ENCODE measurements at places on chromosomes 1 and 21. TPM values are rescaled to one million over a fixed set of nuclear protein-coding genes. Genes with fewer than 3 reads are reported as not detected.

EPHA10 gene
- total RNA-seq, result not detected

SIM2 gene
- not detected for total RNA-seq

OR2L13 gene
- total RNA-seq, result not detected

ARHGEF10L gene
- total RNA-seq, result 15.4 TPM

IFT25 gene
- 14.0 TPM for total RNA-seq

RBP7 gene
- total RNA-seq, result not detected

FCRL4 gene
- total RNA-seq, result not detected

CD48 gene
- not detected for total RNA-seq

DEPDC1 gene
- 3.0 TPM for total RNA-seq

LDLRAP1 gene
- 20.5 TPM for total RNA-seq

ATP5PF gene
- total RNA-seq, result 41.3 TPM

LYPLA2 gene
- 46.5 TPM for total RNA-seq

CFHR3 gene
- total RNA-seq, result 0.23 TPM

UMODL1 gene
- not detected for total RNA-seq

YOD1 gene
- 11.8 TPM for total RNA-seq

USP21 gene
- 7.7 TPM for total RNA-seq
